ENCODE measurements at places on chromosomes 1 and 21. TPM values are rescaled to one million over a fixed set of nuclear protein-coding genes. Genes with fewer than 3 reads are reported as not detected.

GRCh38 chr1:82848043-82848442, 1047.3 kb downstream of the ADGRL2 start:
- no peak for DNase-seq

DNA sequence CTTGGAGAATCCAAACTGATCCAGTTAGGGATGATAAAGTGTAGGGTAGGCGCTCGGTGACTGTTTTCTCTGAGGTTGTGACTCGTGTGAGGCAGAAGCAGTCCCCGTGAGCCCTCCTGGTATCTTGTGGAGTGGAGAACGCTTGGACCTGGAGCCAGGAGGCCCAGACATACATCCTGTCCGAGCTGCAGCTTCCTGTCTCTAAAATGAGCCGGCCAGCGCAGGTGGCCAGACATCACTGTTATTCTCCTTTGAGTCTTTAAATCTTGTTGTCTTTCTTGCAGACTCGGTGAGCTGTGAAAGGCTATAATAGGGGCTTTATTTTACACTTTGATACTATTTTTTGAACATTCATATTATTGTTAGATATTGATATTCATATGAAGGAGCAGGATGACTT, 12.3 kb downstream of the PCSK9 start:
- no peak for DNase-seq

DNA sequence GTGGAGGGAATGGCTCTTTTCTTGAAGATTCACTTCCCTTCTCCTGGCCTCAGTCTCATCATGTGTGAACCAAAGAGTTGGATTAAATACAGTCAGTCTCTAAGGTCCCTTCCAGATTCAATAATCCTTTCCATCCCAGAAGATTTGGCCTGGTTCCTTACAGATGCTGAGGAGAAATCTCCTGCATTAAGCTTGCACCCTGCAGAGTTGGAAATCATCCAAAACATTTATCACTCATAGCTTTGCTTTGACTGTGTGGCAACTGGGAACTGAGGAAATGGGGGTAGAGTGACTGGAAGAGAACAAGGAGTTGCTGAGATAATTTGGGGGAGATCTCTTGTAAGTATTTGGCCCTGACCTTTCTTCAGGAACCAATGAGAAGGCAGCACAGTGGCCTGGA, 220.5 kb upstream of the SGIP1 start:
- no peak for DNase-seq

DNA sequence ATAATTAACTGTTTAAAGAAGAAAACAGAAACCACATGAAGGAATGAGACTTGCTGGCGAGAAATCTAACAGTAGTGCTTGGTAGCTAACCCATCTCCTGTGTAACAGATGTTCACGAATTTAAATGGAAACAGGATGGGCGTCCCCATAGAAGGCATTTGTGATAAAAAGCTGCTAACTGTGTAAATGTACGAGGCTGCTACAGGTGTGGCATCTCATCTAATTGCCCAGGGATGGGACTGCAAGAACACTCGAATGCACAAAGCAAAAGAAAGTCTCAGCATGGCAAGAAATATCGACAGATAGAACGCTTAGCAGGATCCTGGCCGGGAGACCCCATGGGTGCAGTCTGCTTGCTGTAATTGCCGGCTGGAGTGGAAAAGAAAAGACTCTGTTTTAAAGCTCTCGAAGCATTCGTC, 112.7 kb downstream of the RUNX1 start:
- DNase-seq: peak; percentile 40

GRCh38 chr1:220526294-220526693, 1.6 kb upstream of the MARK1 start:
- DNase-seq: no peak

DNA sequence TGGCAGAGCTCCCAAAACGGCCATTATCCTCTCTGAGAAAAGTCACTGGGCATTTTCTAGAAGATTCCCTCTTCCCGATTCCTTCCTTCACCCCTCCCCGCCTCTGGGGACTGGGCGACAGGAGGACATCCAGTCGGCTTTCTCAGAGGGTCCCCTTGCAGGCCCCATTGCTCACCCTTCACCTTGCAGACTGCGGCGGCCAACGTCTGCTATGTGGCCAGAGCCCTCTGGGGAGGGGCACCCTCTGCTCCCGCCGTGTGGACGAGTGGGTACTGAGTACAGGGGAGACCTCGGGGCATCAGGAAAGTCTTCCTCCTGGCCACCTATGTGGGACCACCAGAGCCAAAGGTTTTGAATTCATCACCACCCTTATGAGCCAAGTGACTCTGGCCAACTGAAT, 293.5 kb upstream of the VAMP3 start:
- DNase-seq: no peak

NTNG1 gene
- not detected for polyA plus RNA-seq

DNA sequence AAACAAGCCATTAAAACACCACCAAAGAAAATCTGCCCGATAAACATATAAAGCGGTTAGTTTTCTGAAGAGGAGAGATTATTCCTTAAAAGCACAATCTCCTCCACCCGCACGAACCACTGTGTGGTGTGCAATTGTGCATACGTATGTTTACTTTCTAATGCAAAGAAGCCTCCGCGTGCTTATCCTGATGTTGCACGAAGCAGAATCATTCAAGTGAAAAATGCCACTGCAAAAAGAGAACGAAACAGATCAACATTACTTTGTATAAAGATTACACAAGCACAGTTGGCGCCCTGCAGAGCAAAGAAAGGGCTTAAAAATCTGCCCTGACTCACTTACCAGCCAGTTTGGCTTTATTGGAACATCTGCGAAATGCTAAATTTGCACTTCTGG, 166.8 kb downstream of the ZNF281 start:
- no peak for DNase-seq

FCRLB gene
- 1.0 TPM for polyA plus RNA-seq

TRABD2B gene
- polyA plus RNA-seq: not detected

AMY2A gene
- not detected for polyA plus RNA-seq

- DNase-seq: no peak
Observed at GRCh38 chr1:157487504-157487903, 64.8 kb downstream of the FCRL5 start.

DNA sequence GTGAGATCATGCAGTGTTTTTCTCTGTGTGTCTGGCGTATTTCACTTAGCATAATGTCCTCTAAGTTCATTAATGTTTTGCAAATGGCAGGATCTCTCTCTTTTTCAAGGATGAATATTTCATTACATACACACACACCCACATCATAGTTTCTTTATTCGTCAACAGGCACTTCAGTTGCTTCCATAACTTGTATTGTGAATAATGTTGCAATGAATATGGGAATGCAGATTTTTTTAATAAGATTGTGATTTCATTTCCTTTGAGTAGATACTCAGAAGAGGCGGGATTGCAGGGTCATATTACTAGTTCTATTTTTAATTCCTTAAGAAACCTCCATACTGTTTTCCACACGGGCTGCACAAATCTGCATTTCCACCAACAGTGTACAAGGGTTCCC, 134.0 kb downstream of the CLEC20A start:
- no peak for DNase-seq

BGLAP gene
- polyA plus RNA-seq: not detected

- DNase-seq: no peak
Observed at GRCh38 chr1:210129759-210130158, 102.8 kb upstream of the SERTAD4 start.

GRCh38 chr1:203028784-203029553, 2.7 kb downstream of the PPFIA4 start:
- DNase-seq: no peak

- no peak for DNase-seq
Observed at GRCh38 chr1:59007429-59007819, 223.6 kb upstream of the JUN start.

GRCh38 chr1:227445092-227445674, 118.2 kb upstream of the ZNF678 start:
- DNase-seq: no peak

ITPKB gene
- polyA plus RNA-seq: 52.2 TPM

SLAMF7 gene
- polyA plus RNA-seq: 2.8 TPM

DNA sequence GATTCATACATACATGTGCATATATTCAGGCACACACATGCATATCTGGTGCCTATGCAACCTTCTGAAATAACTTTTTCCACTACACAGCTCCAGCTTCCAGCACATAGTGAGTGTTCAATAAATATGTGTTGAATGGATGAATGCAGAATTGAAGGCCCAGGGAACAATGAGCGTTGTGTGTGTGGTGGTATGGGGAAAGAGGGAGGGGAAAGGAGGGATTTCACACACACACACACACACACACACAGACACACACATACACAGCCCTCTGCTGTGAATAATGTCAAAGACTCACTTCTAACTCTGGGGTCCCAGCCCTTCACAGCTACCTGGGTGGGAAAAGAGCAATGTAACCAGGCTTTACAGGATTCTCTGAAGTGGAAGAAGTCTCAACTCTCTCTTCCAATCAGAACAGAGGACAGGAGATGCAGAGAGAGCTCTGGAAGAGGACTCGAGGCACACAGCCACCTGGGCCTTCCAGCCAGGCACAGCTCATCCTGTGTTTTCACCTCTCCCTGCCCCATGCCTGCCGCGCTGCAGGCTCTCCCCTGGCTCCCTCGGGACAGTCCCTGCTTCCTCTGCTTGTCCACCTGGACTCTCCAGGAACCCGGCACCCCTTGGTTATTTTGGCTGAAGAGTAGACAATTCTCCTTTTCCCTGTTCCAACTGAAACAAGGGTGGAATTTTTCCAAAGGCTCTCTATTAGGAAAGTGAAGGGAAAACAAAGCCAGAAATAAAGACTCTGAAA, 5.4 kb upstream of the IGSF8 start:
- no peak for DNase-seq

ADORA3 gene
- polyA plus RNA-seq: not detected

GRCh38 chr1:28601696-28602095, 9.6 kb downstream of the RAB42 start:
- DNase-seq: no peak

OPN3 gene
- 17.5 TPM for polyA plus RNA-seq

DNA sequence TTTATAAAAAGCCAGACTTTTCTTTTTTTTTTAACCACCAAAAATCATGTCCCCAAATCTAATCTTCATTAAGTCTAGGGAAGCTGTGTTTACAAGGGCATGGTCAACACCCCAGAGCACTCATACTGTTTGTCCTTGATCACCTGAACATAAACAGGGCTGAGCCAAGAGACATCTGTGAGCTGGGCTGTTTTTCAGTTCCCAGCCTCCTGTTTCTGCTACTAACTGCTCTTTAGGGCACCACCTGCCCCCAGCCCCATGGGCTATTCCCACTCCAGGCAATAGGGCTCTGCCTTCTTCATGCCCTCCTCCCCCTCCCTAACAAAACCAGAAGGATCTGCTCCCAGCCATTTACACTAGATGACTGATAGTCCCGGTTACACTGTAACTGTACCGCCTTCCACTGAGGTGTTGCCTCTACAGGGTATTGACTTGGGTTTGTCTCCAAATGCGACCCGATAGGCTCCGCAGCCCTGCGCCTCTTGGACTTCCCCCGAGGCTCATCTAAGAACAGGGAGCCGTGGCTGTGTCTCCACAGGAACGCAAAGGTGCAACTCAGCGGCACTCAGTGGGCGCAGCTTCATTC, 11.7 kb upstream of the SLC26A9 start:
- DNase-seq: no peak

DNA sequence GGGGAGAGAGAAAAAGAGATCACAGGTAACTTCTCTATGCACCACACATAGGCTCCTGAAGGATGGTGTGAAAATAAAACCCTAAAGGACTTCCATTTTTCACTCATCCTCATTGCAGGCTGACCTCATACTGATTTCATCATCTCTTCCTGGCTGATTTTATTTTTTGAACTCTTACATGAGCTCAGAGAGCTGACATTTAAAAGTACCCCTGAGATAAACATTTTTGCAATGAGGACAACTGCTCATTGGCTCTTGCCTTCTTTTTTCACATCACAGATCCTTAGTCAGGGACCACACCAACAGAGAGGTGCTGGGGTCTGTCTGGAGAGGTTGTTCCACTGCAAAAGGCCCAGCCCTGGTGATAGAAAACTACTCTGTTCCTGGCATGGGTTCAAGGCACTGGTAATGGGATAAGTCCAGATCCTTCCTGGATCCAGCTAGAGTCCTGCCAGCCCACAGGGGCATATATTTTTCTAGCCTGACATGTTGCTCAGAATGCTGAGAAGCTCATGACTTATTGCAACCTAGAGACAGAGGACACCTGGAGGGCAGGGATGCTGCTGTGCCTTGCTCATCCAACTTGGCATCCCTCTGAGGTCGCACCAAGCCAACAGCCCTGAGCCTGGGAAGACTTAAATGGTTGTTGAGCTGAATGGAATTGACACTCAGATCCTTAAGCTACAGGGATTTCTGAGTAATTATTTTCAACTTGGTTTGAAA, 360.0 kb downstream of the HHAT start:
- DNase-seq: no peak

GRCh38 chr21:36566644-36567043, 86.7 kb upstream of the CLDN14 start:
- DNase-seq: no peak

GRCh38 chr1:78292361-78292760, 198.4 kb upstream of the PTGFR start:
- no peak for DNase-seq

BMP8B gene
- polyA plus RNA-seq: 0.07 TPM

DNA sequence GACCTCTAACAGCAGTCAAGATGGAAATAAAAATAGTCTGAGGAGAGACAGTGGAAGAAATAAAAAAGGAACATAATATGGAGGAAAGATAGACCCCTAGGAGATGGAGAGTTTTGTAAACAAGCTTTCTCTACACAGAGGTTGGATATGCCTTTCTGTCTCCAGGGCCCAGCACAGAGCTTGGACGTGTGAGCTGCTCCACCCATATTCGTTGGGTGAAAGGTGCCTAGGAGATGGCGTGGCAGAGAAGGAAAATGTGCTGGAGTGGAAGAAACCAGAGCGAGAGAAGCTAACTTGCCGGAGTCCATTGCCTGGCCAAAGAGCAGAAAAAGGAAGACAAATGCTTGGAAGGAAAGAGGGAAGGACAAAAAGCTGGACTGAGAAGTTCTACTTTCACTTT, 78.3 kb upstream of the LMO4 start:
- DNase-seq: no peak

- DNase-seq: peak; percentile 70
Observed at GRCh38 chr1:65002508-65003315, 36.4 kb upstream of the JAK1 start.

DNA sequence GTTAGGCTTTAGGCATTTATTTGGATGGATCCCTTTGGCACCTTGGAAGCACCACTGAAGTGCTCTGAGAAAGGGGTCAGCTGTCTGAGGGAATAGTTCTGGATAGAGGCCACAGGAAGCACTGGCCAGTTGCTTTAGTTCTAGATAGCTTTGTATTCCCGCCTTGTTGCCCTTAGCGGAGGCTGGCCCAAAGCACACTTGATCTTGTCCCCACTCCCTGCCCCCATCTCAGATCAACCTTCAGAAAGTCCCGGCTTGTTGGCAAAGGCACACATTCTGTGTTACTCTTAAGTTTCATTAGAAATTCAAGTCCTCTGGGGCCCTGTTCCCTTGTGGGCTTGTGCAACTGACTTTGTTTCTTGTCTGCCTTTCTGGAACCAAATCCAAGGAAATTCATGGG, 15.2 kb upstream of the NBL1 start:
- DNase-seq: no peak
